Right ventricle myocardium superior (tissue), 1 donor: ENCODE measurements at places on chromosomes 1 and 21.
A peak's percentile ranks its signal among the peaks of the same experiment; 100 is the strongest.

- DNase-seq = no peak
These were observed 652.5 kb downstream of the KIF26B start for GRCh38 chr1:245807306-245807705.

- DNase-seq = no peak
These were observed 7.2 kb upstream of the SCMH1 start for GRCh38 chr1:41249319-41249718.

DNA sequence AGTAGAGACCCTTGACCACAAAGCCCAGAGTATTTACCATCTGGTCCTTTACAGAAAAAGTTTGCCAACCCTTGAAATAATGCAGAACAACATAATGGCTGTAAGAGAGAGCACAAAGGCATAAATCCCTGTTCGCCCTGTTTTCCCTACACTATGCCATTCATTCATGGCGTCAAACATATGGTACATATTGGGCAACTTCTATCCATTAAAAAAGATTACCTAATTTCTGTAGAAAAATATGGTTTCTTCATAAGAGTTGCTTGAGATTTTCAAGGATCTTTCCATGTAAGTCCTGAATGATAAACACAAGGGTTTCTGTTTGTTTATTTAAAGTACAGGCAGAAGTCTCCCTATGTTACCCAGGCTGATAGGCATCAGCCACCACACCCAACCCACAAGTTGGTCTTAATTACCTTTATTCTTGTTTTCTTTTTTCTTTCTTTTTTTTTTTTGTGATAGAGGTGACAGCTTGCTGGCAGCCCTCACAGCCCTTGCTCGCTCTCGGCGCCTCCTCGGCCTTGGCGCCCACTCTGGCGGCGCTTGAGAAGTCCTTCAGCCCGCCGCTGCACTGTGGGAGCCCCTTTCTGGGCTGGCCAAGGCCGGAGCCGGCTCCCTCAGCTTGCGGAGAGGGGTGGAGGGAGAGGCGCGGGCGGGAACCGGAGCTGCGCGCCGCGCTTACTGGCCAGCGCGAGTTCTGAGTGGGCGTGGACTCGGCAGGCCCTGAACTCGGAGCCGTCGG lies 68.3 kb upstream of the NR5A2 start:
- no peak for DNase-seq

GRCh38 chr1:183477986-183478781 lies 5.9 kb downstream of the SMG7 start:
- DNase-seq = no peak

- DNase-seq = no peak
These were observed 306.2 kb downstream of the TTLL7 start for GRCh38 chr1:83692524-83693381.

GRCh38 chr1:76682138-76682537 lies 185.1 kb upstream of the ST6GALNAC5 start:
- no peak for DNase-seq

- no peak for DNase-seq
These were observed 438.3 kb downstream of the CAMTA1 start for GRCh38 chr1:7223334-7224080.

- DNase-seq = no peak
These were observed 2.4 kb downstream of the KRTAP10-2 start for GRCh38 chr21:44548922-44549321.

GRCh38 chr1:195030793-195031192 lies 1577.4 kb downstream of the KCNT2 start:
- DNase-seq = peak; percentile 18

DNA sequence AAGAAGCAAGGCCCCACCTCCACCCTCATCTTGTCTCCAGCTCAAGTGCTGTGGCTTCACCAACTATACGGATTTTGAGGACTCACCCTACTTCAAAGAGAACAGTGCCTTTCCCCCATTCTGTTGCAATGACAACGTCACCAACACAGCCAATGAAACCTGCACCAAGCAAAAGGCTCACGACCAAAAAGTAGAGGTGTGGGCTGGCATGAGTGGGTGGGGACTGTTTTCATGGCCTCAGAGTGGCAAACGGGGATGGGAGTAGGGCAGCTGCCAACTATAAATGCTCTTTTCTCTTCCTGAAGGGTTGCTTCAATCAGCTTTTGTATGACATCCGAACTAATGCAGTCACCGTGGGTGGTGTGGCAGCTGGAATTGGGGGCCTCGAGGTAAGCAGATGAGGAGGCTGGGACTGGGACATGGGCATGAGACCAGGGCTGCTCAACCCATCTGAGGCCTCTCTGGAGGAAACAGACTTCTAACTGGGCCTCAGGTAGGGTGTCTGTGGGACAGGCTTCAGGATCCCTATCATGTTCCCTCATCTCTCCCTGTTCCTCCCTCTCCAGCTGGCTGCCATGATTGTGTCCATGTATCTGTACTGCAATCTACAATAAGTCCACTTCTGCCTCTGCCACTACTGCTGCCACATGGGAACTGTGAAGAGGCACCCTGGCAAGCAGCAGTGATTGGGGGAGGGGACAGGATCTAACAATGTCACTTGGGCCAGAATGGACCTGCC lies 8.8 kb upstream of the P3R3URF start:
- DNase-seq = no peak

DNA sequence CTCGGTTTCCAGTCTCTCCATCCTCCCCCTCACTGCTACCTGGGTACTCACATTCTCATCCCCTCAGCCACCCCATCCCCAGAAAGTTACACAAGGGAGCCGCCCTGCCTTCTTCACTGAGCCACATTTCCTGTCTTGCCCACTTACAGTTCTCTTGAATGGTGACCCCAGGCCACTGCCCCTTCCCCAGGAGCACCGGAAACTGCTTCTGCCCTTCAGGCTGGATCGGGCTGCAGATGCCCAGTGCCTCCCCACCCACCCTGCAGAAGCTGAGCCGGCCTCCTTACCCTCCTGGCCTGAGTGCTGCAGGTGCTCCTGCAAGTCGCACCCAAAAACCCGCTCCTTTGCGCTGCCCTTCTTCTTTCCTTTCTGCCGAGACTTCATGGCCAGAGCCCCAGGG lies 450 bp downstream of the ARHGAP30 start:
- DNase-seq = no peak

GRCh38 chr1:2248127-2248826 lies 20.2 kb downstream of the SKI start:
- DNase-seq = peak; percentile 42

DNA sequence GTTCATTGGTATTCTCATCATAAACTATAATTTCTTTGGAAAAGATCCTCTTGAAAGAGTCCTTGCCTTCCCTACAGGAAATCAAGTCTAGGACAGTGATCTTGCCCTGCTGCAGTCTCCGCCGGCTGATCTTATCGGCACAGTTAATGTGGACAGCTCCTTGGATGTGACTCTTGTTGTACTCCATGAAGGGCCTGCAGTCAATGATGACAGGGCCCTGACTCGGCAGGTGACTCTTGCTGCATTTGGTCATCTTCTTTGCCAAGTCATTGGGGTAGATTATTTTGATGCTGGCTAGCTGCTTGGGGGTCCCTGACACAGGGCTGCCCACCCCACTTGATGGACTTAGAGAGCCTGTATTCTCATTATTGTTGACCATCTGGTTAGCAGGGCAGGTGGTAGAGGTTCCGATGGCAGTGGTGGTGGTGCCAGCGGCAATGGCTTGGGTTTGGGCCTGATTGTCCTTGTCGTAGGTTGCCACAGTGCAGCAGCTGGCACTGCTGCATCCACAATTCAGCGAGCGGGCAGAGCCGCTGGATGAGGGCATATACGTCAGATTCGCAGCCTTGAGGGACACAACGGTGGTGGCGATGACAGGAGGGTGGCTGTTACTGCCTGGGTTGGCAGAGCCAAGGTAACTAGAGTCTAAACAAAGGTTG lies 2.7 kb downstream of the DUSP10 start:
- DNase-seq = no peak

DNA sequence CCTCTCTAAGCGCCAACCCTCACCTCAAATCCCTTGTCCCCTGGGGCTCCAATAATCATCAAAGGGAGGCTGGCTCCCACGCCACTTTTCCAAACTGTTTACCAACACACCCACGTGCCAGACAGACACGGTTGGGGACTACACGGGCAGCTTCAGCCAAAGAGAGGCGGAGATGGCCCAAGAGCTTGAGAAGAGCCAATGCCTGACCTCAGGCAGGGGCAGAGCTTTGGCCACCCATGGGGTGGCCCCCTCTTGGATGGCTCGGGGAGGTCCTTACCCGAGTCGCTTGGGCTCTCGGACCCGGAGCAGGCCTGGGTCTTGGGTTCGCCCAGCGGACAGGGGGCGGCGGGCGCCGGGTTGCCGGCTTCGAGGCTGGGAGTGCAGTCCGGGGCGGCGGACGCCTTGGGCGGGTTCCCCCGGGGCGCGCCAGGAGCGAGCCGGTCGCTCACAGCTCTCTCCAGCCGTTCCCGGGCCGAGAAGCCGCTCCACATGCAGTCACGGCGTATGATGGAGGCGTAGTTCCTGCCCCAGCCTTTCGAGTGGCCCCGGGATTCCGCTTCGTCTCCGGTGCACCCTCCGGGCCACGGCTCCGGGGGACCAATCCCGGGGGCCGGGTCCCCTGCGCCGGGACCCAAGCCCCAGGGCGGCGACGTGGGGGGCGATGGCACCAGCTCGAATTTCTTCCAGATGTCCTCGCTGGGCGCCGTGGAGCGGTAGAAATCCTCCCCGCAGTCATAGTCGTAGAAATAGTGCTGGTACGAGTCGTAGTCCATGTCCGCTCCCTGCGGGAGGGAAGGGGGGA lies 854 bp downstream of the MYCL start:
- DNase-seq = peak; percentile 51

- peak; percentile 78 for DNase-seq
These were observed 1.6 kb upstream of the EFNA1 start for GRCh38 chr1:155125946-155126555.

GRCh38 chr1:234592240-234592639 lies 17.7 kb downstream of the IRF2BP2 start:
- no peak for DNase-seq

GRCh38 chr1:243416495-243416894 lies 160.7 kb downstream of the SDCCAG8 start:
- DNase-seq = no peak

- peak; percentile 56 for DNase-seq
These were observed 42.3 kb downstream of the LACTBL1 start for GRCh38 chr1:22930240-22930912.

DNA sequence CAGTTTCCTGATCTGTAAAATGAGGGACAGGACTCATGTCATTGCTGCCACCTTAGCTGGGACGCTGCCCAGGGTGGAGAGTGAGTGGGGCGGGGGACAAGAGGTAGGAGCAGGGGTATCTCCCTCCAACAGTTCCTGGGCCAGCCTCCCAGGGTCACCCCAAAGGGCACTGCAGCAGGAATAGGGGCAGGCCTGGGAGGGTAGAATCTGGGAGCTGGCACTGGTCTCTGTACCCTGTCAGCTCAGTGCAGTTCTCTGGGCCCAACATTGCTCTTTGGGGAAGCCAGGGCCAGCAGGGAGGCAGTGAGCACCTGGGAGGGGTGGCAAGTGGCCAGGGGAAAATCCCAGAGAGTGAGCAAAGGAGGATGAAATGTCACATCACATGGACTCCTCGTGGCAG lies 55.8 kb downstream of the ELK4 start:
- DNase-seq = no peak

DNA sequence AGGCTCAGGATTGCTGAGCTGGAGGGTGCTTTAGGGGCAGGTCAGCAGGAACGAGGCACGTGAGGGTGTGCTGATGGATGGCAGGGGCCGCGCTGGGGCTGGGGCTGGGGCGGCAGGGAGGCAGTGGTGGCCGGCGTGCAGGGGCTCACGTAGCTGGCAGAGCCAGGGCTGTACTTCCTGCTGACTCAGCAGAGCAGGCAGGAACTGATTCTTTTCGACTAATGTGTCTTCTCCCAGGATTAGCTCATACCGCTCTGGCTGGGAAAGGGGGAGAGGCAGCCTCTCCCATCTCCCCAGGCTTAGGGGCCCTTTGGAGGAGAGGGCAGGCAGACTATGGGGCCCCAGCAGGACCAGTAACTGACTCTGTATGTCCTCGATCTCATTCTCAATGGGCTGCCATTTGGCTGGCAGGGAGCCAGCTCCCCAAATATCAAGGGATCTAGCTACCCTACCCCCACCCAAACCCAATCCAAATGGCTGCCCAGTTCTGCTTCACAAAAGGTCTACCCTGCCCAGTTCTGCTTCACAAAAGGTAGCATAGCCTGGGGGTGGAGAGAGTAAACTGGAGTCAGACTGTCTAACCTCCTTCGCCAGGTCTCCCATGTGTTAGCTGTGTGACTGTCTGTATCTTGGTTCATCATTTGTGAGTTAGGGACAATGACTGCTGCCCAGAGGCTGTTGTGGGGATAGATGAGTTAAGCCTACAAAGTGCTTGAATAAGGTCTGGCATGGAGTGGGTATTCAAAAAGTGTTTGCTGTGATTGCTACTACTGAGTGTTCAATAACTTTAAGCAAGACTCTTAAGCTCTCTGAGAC lies 100.1 kb upstream of the SLC2A1 start:
- no peak for DNase-seq

GRCh38 chr1:222167896-222168295 lies 380.0 kb downstream of the HHIPL2 start:
- DNase-seq = no peak

DNA sequence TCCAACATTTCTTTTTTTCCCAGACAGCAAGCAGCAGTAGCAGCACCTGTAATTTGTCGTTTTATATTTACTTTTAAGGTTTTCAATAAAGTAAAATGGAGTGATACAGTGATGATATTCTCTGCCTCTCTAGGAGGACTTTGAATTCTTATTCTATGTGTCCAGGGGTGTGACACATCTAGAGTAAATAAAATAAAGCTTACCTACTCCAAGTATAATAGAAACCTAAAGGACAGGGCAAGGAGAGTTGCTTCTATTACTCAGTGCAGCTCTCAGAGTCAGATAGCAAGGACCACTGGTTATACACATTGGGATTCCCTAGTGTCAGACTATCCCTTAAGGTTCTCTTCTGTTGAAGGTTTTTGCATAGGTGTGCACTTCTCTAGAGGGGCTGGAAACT lies 95.9 kb downstream of the LMO4 start:
- no peak for DNase-seq

DNA sequence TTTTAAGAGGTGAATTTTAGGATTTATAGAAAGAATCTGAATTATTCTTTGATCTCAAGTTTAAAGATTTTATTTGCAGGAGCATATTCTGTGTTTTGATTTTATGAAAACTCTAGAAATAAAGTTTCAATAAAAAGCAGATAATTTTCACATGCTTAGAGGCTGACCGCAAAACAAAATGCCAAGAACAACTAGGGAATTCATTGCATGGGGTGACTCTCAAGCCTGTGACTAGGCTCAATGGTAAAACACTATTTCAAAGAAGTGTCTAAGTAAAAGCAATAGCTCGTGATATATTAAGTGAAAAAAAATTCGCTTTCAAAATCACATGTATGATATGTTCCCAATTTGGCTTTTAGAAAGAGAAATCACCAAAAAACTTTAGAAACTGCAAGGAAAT lies 49.6 kb downstream of the RPL5 start:
- DNase-seq = no peak
